ENCODE measurements at places on chromosomes 4 and X.

DNA sequence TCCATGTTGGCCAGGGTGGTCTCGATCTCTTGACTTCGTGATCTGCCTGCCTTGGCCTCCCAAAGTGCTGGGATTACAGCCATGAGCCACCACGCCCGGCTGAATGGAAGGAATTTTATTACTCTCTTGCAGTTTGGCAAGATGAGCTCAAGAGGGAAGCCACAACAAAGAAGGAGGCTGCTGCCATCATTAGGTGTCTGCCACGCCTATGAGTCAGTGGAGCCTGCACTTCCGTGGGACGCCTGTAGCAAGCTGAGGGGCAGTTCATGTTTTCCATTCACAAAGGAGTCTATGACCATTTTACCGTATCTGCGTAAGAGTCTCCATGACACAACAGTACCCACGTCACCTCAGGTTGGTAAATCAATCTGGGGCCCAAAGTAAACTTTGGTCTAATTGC is 51.2 kb upstream of the CHRNA9 start:
- peak; percentile 85 for DNase-seq

DNA sequence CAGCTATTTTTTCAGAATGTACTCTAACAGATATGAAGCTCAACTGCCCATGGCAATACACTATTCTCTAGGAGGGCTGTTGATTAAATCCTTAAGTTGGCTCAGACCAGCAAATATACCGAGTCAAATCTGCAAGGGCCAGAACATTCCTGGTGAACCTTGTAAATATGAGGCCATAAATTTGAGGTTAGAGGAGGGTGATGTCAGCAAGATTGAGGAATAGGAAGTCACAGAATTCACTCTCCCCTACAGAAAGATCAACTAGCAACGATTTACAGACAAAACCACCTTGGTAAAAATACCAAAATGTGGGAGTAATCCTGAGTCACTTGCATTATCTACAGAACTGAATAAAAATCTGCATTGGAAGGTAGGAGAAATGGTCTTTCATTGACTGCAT is 399.3 kb downstream of the GPM6A start:
- DNase-seq: no peak

GRCh38 chrX:10759141-10759799 is 138.9 kb upstream of the MID1 start:
- DNase-seq: no peak

DNA sequence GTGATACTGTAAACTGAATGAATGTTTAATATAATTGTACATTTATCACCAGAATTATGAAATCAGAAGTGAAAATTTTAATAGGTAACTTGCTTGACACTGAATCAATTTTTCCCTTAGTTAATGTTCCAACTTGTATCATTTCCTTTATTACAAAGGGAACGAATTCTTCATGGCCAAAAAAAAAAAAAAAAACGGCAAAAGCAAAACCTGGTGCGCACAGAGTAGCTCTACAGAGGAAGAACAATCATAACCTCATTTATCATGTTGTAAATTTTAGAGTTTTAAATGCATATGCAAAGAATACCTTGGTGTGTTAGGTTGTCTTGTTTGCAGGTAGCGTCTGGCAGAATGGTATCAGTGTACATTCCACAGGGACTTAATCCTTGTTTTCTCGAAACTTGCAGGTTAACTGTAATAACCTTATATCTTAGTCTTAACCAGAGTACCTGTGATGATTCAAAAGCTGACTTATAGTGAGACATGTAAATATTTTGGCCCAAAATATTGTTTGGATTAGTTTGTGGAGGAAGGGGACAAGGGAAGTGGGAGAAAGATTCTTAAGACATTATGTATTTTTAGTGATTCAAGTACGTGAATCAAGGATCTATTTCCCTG is 70.0 kb downstream of the NPNT start:
- no peak for DNase-seq

DNA sequence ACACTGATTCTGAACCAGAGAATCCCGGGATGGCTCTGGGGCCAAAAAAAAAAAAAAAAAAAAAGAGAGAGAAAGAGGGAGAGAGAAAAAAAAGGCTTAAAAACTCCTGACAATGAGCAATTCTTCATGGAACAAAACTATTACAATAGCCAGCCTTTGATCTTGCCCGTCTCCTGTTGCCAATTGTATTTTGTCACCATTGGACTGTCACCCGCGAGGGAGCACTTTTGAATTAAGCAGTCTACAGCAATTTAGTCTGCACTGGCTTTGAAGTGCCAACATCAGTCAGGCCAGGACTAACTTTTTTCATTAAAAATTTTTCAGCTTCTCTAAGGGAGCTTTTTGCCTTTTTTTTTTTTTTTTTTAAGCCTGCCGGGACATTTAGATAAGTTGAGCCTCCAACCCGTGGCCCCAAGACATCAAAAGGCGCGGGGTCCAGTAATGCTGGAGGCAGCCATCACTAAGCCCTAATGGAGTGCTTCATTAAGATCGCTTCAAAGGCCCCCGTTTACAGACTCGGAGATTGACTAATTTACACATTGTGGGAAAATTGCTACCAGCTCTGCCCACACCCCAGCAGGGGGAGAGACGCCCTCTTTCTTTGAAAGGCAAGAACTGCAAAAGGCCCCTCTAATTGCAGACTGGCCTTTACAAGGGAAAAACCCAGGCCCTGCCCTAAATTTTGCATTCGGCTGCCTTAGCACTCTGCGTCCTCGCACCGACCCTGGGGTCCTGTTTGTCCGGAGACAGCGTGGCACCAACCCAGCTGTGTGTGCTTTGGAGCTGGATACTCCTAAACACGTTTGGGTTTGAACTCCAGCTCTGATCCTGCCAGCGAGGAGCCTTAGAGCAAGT is 98.1 kb upstream of the MSX1 start:
- DNase-seq: no peak

DNA sequence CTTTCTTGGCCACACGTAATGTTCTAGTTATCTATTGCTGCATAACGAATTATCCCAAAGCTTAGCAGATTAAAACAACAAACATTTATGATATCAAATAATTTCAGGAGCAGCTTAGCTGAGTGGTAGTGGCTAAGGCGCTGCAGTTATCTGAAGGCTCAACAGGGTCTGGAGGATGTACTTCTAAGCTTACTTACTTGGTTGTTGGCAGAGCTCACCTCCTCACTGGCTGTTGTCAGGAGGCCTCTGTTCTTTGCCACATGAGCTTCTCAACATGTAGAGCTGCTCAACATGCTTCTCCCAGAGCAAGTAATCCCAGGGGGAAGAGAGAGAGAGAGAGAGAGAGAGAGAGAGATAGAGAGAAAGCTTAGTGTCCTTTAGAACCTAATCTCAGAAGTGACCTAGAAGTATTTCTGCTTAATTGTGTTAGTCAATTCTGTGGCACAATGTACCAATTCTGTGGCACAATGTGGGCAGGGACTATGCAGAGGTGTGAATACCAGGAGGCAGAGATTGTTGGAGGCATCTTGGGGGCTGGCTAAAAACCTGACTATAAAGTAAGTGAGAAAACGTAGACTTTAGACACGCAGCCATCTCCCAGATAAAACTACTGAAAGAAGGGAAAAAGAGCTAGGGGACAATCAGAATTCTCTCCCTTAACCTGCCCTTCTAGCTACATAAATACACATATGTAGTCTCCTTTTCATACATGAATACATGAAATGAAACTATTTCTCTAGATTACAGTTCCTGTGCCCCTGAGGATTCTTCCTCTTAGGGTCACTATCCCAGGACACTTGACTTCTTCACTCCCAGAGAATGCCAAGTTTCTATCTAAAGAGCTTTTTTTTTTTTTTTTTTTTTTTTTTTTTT is 40.2 kb downstream of the HOPX start:
- peak; percentile 36 for DNase-seq

- no peak for DNase-seq
Measured at GRCh38 chr4:169617306-169617705, 3.1 kb upstream of the CLCN3 start.
